NCI-H187 (cell line): ENCODE measurements at places on chromosomes 3 and 15.

- no peak for DNase-seq
These were observed 25.3 kb downstream of the PRICKLE2 start for GRCh38 chr3:64199932-64200331.

DNA sequence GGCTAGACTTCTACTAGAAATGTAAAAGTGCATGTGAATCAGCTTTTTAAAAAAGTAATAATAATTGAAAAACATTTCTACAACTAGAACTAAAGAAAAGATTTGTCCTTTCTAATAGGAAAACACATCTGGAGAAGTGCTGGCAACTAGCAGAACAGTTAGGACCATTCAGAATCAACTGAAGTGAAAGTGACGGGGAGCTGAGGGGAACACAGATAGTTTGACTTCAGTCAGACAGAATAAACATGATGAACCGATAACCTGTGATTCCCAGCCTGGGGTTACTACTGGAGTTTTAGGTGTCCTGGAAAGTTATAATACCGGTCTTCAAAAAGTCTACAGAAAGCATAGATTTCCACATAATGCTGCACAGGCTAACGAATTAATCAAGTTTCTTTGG is 28.1 kb downstream of the OPA1 start:
- no peak for DNase-seq

DNA sequence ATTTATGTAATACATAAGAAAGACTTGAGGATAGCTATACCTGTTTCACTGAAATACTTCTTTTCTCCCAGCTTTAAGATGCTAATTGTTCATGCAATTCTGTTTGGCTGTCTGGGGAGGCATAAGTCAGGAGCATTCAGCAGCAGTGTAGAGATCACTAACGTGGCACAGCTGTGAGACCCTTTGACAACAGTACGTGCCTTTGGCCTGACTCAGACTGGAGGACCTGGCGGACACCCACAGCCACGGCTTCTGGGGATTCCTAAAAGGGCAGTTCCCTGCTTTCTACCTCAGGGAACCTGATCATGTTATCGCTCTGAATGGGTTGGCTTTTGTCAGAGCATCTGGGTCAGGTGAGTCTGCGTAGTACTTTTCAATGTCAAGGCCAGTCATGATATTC is 295.0 kb upstream of the ICE2 start:
- no peak for DNase-seq

- DNase-seq = no peak
These were observed 8.2 kb downstream of the TMOD2 start for GRCh38 chr15:51759557-51760070.

GRCh38 chr3:14885307-14885706 is 62.1 kb upstream of the NR2C2 start:
- DNase-seq = no peak

DNA sequence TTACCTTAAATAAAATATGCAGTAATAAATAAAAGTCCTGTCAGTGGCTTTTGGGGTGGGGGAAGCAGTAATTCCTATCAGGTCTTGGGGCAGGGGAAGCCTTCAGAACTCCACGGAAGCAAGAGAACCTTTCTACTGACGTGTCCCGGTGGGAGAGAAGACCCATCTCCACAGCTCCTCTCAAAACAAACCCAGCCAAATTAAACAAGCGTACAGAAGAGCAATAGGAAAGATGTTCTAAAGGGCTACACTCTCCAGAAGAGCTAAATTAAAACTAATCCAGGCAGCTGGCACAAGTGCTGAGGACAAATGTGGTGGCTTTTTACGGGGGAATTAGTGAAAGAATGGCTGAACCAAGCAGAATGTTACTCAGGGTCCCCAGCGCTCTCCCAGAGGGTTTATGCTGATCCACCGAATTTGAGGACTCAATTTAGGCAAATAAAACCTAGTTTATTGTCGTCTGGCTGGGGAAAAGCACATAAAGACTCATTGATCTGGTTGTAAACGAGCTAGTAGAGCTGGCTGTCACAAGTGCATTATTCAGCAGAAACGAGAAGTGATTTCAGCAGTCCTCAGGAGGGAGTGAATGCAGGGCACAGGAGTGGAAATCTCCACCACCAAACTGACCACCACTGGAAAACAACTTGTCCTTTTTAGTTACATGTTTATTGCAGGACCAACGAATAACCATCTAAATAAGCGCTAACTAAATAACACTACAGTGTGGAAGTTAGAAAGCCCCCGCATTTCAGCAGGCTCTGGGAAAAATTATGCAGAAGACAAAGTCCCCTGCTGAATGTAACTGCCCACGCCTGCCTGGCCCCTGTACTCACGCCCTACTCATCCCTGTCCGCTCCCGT is 13.5 kb downstream of the BFSP2 start:
- no peak for DNase-seq

- no peak for DNase-seq
These were observed 379.5 kb upstream of the AGTR1 start for GRCh38 chr3:148318240-148318639.

GRCh38 chr3:49906073-49906743 is 2.5 kb upstream of the MST1R start:
- DNase-seq = no peak

- no peak for DNase-seq
These were observed 168.0 kb downstream of the FOXB1 start for GRCh38 chr15:60172143-60172542.

- DNase-seq = no peak
These were observed 478.6 kb downstream of the MAGI1 start for GRCh38 chr3:65560133-65560532.

DNA sequence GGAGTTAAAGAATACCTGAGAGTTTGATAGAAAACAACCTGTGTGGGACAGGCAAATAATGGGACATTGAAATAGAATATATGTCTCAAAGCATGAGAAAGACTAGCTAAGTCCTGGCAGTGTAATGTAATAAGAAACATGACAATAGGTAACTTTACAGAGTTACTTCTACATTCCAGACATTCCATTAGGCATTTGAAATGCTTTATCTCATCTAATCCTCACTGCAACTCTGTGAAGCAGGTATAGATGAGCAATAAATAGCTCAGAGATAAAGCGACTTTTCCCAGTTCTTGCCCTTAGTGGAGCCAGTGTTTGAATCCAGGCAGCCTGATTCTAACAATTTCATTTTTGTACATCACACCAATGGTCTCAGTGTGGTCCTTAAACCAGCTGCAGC is 76.8 kb downstream of the CPNE4 start:
- no peak for DNase-seq

DNA sequence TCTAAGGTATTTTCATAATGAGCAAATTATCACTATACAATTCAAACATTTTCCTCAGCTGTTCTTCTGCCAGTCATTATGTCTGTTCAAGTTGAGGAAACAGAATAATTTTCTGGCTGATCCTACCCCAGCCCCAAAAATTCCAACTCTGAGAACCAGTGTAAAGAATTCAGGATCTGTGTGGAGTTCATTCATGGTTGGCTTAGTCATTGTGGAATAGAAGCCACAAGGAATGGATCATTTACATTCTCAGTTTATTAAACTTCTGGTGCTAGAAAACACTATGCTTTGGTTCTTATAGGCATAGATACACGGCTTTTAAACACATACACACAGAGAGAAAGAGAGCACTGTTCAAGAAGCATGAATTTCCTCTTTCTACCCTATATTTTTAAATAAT is 134.6 kb downstream of the CMSS1 start:
- DNase-seq = no peak

- no peak for DNase-seq
These were observed 11.1 kb upstream of the MCF2L2 start for GRCh38 chr3:183439515-183439914.

DNA sequence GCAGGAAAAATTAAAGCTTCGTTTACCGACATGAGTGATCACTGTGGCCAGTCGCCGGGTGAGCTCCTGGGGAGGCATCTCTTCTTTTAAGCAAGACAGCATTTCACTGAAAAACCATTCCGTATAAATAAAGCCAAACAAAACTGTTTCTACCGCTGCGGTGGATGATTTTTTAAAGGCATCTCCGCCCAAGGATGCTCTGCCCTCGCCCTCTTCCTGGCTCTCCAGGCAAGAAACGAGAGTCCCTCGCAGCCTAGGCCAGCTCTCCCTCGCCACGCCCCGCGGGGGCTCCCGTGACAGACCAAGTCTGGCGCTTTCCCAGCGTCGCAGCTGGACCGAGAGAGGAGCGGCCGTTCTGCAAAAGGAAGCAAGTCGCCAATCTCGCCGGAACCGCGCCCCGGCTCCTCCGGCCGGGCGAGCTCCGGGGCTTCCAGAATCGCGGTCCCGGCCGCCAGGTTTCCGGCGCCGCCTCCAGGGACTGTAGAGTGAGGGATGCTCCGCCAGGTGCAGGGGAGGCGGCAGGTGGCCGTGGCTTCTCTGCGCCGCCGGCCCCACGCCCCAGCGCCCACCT is 458 bp downstream of the MCF2L2 start:
- peak; percentile 22 for DNase-seq

- peak; percentile 3 for DNase-seq
These were observed 29.3 kb upstream of the SACM1L start for GRCh38 chr3:45659661-45660566.

GRCh38 chr3:183285318-183285717 is 32.3 kb downstream of the B3GNT5 start:
- no peak for DNase-seq

DNA sequence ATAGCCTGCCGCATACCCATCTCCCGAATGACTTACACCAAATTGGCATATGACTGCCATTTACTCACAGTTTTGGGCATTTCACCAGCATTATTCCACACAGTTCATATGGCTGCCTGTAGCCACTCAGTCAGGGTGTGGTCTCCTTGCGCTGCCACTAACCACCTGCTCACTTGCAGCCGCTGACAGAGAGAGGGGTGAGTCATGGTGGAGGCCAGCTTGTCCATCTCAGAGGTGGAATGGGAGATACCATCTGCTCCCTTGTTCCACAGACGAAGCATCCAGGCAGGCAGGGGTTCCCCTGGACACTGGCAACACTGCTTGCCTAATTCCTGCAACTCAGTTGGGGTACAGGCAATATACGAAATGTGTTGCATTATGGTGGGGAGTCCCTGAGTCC is 15.6 kb downstream of the CCRL2 start:
- no peak for DNase-seq

GRCh38 chr15:96344706-96345559 is 14.4 kb downstream of the NR2F2 start:
- DNase-seq = no peak

DNA sequence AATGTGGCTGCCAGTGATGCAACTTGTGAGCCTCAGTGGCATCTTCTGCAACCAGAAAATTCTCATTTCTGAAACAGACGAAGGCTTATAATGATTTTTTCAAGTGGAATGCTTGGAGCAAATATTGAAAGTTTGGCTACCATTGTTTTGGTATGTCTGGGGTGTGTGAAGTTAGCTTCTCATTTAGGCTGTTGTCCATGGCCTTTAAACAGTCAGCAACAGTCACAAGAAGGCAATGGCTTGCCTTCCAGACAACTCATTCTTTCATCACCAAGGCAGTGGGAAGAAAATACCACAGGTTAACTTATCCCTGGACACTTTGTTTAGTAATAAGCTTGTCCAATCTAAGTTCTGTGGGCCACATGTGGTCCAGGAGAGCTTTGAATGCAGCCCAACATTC is 4.7 kb upstream of the BNC1 start:
- DNase-seq = no peak

GRCh38 chr3:49277383-49277775 is 347 bp upstream of the C3orf62 start:
- no peak for DNase-seq

DNA sequence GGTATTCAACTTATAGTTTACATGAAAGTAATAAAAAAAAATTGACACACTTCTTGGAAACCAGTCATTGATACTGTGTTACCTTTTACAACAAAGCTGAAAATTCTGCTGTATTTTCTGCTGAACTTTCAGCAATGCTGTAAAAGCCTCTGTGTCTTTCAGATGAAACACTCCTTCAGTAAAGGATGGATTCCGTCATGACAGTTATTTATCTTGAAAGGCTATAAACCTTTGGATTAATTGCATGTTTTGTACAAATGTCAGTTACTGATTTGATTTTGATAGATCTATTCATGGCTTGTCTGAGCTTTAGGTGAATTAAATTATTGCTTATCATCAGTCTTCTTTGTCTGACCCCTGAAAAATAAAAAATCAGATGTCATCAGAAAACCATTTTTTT is 355.1 kb downstream of the NAALADL2 start:
- no peak for DNase-seq

GRCh38 chr3:43478118-43478785 is 143.6 kb downstream of the ANO10 start:
- no peak for DNase-seq

- DNase-seq = no peak
These were observed 87.9 kb downstream of the ULK4 start for GRCh38 chr3:41874022-41874421.

DNA sequence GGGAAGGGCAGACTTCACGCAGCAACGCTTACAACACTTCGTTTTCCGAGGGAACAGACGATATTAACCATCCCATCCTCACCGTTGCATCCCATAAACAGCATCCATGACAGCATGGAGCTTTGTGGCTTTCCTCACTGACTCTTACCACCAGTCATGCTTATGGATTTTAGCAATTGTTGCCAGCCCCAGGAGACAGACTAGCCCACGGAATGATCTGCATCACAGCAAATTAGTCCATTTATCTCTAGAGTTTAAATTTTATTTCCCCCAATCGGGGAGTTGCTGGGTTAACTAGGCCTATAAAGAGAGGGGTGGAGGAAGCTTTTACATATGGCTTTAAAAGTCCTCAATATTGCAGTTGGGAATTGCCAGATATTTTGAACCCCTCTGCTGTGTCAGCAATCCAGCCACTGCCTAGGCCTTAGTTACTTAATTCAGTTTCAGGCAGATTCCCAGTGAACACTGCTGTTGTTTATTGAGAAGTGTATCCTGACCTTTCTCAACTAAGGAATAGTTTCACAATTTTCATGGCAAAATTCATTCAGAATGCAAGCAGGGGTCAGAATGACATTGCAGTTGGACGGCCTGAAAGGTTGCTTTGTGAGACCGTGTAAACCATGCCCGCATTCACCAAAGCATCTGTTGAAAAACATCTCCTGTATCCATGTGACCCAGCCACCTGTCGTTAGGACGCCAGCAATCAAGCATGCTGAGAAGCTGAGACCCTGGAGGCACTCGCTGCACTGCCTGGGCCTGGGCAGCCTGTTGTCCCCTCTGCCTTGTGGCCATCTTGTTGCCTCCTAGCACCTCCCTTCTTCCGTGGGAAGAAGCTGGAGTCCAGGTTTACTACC is 397.4 kb upstream of the TPM1 start:
- DNase-seq = no peak

- DNase-seq = no peak
These were observed at the start of gene NUP210 for GRCh38 chr3:13420045-13420830. Gene NUP210, minus strand, starts transcription at chr3:13420322. Its CDS starts 96 bp downstream, at chr3:13420226.

- no peak for DNase-seq
These were observed 196.9 kb upstream of the PRICKLE2 start for GRCh38 chr3:64422192-64422591.

- no peak for DNase-seq
These were observed 8.6 kb upstream of the CACNA1D start for GRCh38 chr3:53485675-53486403.

- no peak for DNase-seq
These were observed 503.4 kb upstream of the NECTIN3 start for GRCh38 chr3:110568246-110568645.

- DNase-seq = no peak
These were observed 78.1 kb downstream of the PRICKLE2 start for GRCh38 chr3:64147211-64147610.

- no peak for DNase-seq
These were observed 204.9 kb downstream of the CNTN4 start for GRCh38 chr3:2303566-2303965.

GRCh38 chr3:183275937-183276336 is 22.9 kb downstream of the B3GNT5 start:
- no peak for DNase-seq

- no peak for DNase-seq
These were observed 56.4 kb upstream of the ETV5 start for GRCh38 chr3:186165331-186165730.
